Muscle of arm (tissue), 14 donors: ENCODE measurements at places on chromosomes 7 and 10. TPM values are rescaled to one million over a fixed set of nuclear protein-coding genes. Genes with fewer than 3 reads are reported as not detected.
A peak's percentile ranks its signal among the peaks of the same experiment; 100 is the strongest.

DNA sequence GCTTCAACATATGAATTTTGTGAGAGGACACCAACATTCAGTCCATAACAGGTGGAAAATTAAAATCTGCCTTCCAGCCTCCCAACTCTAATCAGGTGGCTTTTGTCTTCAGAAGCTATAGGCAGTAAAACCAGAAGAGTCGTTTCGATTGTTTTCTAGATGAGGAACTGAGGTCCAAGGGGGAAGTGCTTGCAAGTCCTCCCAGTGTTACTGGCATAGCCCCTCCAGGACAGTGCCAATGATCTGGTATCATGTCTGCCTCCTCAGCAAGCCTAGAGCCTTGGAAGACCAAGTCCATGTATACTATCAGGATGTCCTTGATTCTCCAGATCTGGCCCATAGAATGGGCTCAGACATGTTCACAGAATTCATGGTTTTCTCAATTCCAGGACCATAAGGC, 16.9 kb downstream of the CYP26A1 start:
- no peak for DNase-seq

The SLC16A9 gene
- 4.3 TPM for polyA plus RNA-seq

DNA sequence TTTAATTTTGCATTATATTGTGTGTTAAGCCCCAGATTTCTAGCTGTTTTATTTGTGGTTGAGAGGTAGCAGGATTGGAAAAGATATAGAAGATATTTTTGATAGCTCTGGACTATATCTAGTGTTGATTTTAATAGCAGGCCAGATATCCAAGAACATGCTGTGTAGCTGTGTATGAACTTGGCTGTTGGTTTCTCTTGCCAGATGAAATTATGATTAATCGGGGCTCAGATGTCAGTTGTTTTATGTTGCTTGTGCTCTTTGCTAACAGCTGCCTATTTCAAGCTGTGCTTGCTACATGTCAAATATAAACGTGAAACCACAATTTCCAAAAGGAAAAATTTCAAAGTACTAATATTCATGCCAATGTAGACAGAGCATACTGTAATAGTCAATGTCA, 141.1 kb downstream of the GRM3 start:
- DNase-seq, result peak; percentile 2

DNA sequence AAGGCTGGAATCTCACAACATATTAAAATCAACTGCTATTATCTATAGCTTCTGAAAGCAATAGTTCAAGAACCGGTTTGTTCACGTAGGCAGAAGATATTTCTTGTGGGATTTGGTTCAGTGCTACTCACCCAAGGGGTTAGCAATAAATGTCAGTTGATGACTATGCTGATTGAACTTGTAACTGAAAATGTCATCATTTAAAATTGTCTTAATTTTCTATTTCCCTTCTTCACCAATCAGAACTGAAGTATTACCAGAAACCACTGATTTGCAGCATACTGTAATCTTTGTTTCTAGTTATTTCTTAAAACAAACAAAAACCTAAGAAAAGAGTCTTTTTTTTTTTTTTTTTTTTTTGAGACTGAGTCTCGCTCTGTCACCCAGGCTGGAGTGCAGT, 46.1 kb downstream of the CPEB3 start:
- no peak for DNase-seq

DNA sequence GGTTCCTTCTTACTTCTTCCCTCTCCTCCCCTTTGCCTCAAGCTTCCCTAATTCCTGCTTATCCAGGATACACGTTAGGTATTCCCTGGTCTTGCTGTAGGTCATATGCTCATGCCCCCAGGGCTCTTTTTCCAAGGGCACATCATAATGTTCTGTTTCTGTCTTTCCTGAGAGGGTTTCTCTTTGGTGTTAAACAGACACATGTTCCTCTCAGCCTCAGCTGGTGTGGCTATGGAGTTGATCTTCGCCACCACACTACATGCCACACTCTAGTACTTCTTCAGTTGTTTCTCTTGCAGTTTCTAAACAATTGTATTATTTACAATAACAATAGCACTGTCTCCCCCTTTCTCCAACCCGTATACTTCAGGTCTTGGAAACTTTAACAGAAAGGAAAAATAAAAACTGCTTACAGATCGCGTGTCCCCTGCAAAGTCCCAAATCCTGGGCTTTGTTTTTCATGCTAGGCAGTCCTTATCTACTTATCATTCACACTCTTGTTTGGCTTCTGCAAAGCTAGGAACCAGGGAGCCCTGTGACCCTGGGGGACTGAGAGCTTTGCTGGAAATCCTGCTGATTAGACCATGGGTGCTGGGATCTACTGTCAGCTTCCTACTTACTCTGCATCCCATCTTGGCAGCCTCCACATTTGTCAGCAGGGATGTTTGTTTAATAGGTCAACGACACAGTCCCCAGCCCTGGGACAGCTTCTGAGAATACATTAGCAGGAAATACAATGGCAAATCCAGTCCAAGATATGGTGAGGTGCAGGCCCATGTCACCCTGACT, 193.9 kb upstream of the BMPER start:
- no peak for DNase-seq

DNA sequence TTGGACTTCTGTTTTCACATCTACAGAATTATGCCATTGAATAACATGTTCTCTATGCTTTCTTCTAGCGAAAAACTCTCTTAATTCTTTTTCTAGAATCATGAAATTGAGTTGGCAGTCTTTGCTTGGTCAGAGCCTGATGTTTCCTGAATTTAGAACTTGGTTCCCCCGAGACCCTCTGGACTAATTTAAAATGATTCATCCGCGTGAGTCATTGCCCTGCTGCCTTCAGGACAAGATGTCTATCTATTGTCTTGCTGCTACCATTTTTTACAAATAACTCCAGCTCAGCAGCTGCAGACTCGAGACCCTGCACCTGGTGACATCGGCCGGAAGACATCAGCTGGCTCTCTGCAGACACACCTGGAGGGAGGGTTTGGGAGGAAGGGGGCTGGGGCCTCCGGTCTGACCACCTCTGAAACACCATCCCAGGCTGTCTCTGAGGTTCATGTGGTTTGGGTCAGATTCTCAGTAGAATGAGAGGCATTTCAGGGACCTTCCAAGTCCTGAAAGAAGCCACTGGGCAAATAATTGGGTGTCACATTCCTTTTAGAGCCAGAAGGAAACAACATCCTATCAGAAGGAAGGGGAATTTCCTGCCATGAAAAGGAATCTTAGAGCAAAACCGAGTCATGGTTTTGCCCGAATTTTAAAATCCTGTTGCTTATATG, 20.9 kb upstream of the KLF6 start:
- DNase-seq, result peak; percentile 73

DNA sequence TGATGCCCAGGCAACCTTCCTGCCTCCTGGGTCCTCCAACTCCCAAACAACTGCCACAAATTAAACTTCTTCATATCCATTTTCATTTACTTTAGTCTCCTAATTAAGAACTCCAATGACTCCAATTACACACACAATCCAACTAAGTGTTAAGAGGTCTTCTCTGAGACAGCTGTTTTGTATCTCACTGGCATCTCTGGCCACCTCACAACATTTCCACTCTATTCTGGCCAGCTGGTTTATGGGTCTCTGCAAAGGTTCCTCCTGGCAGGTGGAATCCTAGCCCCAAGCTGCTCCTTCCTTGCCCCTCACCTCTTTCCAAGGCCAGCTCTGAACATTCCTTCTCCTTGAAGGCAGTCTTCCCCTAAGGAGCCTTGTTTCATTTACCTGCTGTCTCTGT, 123.1 kb upstream of the HPS1 start:
- DNase-seq, result no peak

The PCLO gene
- polyA plus RNA-seq, result 0.54 TPM

DNA sequence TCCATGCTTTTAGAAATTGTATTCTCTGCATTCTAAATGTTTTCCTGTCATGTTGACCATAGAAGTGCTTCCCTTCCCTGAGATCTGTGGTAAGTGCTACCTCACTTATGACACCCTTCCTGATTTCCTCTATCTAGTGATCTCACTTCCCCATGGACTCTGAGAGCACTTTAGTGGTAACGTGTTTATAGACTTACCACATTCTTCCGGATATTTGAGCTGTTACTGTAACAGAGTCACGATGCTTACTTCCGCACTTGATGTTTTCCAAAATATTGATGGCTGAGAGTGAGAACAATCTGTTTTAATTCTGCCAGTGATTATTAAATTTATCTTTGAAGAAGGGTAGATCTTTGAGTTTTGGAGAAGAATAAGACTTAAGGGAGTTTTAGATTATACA, 60.1 kb upstream of the NAMPT start:
- no peak for DNase-seq

The RPEL1 gene
- polyA plus RNA-seq, result not detected

The COPS6 gene
- 81.5 TPM for polyA plus RNA-seq

The RET gene
- polyA plus RNA-seq, result 3.9 TPM

The CYP2C8 gene
- 0.22 TPM for polyA plus RNA-seq

DNA sequence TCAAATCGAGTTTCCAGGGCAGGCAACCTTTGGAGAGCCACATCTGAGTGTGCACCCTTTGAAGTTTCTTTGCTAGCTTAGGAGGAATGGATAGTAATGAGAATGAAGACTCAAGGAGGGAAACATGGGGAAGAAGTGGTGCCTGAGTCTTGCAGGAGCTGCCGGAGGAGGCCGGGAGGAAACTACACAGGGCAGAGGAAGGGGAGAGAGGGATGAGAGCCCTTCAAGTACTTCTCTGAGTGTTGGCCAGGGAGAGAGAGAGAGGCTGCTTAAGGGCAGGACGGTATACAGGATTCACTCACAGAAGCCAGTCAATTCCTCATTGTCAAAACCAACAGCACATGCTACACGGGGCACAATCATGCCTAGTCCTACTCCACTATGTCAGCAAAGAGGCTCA, 74.4 kb upstream of the ZNRF2 start:
- DNase-seq, result no peak

DNA sequence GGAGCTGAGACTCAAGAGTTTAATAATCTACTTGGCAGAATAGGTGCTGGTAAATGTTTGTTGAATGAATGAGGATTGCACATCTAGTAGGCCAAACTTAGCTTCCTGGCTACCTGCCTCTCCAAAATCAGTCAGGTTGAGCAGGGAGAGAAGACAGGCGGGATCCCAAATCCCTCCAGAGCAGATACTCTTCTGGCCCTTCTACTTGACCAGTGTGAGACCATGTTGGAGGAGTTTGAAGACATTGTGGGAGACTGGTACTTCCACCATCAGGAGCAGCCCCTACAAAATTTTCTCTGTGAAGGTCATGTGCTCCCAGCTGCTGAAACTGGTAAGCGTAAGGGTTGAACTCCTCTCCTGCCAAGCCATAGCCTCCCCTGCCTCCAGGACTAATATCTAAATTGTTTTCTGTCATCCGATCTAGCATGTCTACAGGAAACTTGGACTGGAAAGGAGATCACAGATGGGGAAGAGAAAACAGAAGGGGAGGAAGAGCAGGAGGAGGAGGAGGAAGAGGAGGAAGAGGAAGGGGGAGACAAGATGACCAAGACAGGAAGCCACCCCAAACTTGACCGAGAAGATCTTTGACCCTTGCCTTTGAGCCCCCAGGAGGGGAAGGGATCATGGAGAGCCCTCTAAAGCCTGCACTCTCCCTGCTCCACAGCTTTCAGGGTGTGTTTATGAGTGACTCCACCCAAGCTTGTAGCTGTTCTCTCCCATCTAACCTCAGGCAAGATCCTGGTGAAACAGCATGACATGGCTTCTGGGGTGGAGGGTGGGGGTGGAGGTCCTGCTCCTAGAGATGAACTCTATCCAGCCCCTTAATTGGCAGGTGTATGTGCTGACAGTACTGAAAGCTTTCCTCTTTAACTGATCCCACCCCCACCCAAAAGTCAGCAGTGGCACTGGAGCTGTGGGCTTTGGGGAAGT, 2.2 kb upstream of the MBLAC1 start:
- DNase-seq, result no peak

The MYO1G gene
- 0.62 TPM for polyA plus RNA-seq
